ENCODE measurements at places on chromosomes 2 and 18.

DNA sequence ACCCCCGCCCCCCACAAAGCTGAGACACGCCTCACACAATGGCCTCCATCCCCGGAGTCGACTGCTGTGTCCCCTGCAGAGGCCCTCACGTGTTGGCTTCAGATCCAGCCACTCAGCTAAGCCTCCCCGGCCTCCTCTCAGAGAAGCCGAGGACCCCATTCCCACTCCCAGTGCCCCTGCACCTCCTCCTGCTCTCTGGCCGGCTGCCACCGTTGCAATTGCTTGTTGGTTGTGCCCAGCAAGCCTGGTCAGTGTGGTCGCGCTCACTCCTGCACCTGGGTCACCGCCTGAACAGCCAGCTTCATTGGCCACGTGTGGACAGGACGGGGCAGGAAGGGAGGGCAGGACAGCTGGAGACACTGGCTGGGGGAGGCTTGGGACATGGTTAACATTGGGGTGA is 191.5 kb upstream of the SALL3 start:
- no peaks in the 10 kb centered on the region for H3K27me3 ChIP-seq
- H3K36me3 ChIP-seq, result no peaks in the 10 kb centered on the region
- ATAC-seq, result no peak
- H3K27ac ChIP-seq, result no peak overlapping the region
- no peaks in the 10 kb centered on the region for H3K4me1 ChIP-seq
- H3K4me3 ChIP-seq, result no peak overlapping the region

DNA sequence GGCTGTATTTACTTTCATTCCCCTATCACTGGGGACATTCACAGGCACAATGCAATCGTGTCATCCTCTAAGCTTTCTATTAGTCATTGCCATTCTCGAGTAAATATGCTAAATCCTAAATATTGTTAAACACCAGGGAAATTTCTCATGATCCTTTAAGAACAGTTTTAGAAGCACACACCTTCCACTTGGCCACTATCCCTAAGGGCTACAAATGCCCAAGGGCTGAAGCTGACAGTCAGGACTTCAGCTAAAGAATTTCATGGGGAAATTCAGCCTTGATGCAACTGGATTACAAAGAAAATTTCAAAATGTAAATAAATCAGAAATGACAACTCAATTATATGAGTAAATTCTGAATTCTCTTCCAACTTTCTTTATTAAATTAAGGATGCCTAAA is 163.1 kb upstream of the PID1 start:
- H3K27me3 ChIP-seq, result no peaks in the 10 kb centered on the region
- no peak for ATAC-seq
- no peak overlapping the region for H3K27ac ChIP-seq
- no peaks in the 10 kb centered on the region for H3K4me1 ChIP-seq
- no peak overlapping the region for H3K4me3 ChIP-seq

DNA sequence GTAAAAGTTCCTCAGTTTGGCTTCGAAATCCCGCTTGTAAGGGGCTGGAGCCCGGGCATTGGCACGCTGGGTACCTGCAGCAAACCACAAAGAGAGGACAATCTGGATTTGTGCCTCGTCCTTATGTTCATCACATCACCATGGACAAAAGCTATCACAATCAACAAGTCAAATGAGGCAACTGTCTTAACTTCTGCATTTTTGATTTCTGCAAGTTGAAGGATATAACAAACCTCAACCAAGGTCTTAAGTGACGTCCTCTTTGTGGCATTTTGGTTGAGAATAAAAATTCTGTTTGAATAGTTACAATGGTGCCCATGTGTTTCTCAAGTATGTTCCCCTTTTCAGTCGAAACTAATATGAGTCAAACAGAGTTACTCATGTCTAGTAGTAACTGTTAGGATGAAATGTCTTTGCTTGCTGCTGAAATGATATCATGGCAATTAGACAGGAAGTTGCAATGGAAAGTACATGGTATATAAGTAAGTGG is 70.8 kb upstream of the STK17B start:
- ATAC-seq, result peak; percentile 94
- peak overlapping the region; percentile 81 for H3K4me3 ChIP-seq
- H3K27ac ChIP-seq, result peak overlapping the region; percentile 96
- H3K36me3 ChIP-seq, result no peaks in the 10 kb centered on the region
- H3K27me3 ChIP-seq, result no peaks in the 10 kb centered on the region

- H3K4me1 ChIP-seq, result peaks cover 11% of the 10 kb centered on the region
- H3K27me3 ChIP-seq, result no peaks in the 10 kb centered on the region
- no peak overlapping the region for H3K27ac ChIP-seq
- no peak overlapping the region for H3K4me3 ChIP-seq
Measured at GRCh38 chr2:193584522-193584938, 1389.8 kb upstream of the TMEFF2 start.

DNA sequence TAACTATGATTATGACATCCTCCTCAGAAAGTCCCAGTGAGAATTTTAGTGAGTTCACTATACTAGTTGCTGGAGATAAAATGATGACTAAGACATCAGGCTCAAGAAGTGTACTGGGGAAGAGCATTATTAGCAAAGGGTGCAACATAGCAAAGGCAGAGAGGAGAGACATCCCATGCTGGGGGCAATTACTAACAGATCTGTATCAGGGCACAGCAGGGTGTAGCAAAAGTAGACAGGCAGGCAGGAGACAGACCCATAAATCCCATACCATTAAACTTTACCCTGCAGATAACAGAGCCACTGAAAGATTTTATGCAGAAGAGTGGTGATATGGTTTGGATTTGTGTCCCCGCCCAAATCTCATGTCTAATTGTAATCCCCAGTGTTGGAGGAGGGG is 161.7 kb downstream of the SP3 start:
- H3K27ac ChIP-seq, result no peak overlapping the region
- H3K36me3 ChIP-seq, result no peaks in the 10 kb centered on the region
- no peaks in the 10 kb centered on the region for H3K4me1 ChIP-seq
- no peak for ATAC-seq

GRCh38 chr2:166841679-166842078 is 46.6 kb upstream of the XIRP2 start:
- H3K4me1 ChIP-seq, result no peaks in the 10 kb centered on the region
- H3K4me3 ChIP-seq, result no peak overlapping the region
- H3K27me3 ChIP-seq, result no peaks in the 10 kb centered on the region
- no peak for ATAC-seq

- H3K36me3 ChIP-seq, result peaks cover 56% of the 10 kb centered on the region
- peak; percentile 39 for ATAC-seq
- peaks cover 6% of the 10 kb centered on the region for H3K4me1 ChIP-seq
- H3K4me3 ChIP-seq, result no peak overlapping the region
- H3K27me3 ChIP-seq, result no peaks in the 10 kb centered on the region
- no peak overlapping the region for H3K27ac ChIP-seq
Measured at GRCh38 chr2:215949991-215950404, 63.4 kb downstream of the MREG start.

- H3K4me3 ChIP-seq, result peak overlapping the region; percentile 1
- peaks cover 46% of the 10 kb centered on the region for H3K36me3 ChIP-seq
- H3K27ac ChIP-seq, result peak overlapping the region; percentile 80
- no peaks in the 10 kb centered on the region for H3K27me3 ChIP-seq
- peaks cover 40% of the 10 kb centered on the region for H3K4me1 ChIP-seq
- no peak for ATAC-seq
Measured at GRCh38 chr2:223909001-223909741, 36.0 kb downstream of the WDFY1 start.

GRCh38 chr18:59814891-59815290 is 84.9 kb upstream of the PMAIP1 start:
- no peak overlapping the region for H3K27ac ChIP-seq
- no peaks in the 10 kb centered on the region for H3K36me3 ChIP-seq
- peaks cover 10% of the 10 kb centered on the region for H3K4me1 ChIP-seq

DNA sequence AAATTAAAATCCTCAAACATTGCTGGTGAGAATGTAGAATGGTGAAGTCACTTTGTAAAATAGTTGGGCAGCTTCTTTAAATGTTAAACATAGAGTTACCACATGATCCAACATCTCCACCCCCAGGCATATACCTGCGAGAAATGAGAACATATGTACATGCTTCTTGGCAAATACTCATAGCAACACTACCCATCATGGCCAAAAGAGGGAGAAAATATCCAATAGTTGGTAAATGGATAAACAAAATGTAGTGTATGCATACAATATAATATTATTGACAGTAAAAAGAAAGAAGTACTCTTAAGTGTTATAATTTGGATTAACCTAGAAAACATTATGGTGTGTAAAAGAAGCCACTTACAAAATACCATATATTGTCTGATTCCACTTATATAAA is 185.9 kb downstream of the CDH7 start:
- H3K4me3 ChIP-seq, result no peak overlapping the region
- no peaks in the 10 kb centered on the region for H3K4me1 ChIP-seq
- H3K27ac ChIP-seq, result no peak overlapping the region
- no peaks in the 10 kb centered on the region for H3K36me3 ChIP-seq

GRCh38 chr2:73068147-73068546 is 3.4 kb downstream of the SFXN5 start:
- peaks cover 43% of the 10 kb centered on the region for H3K4me1 ChIP-seq
- H3K27me3 ChIP-seq, result no peaks in the 10 kb centered on the region
- H3K36me3 ChIP-seq, result peaks cover 6% of the 10 kb centered on the region
- ATAC-seq, result no peak

All from stimulated activated memory B cell treated with anti-CD40 and anti-IgM and Interleukin-4, amounts not matched to agents 10 μg/mL and 1 μg/mL and 100 μg/mL, for 72 hours (primary cell).